ENCODE measurements at places on chromosomes 12 and 14. TPM values are rescaled to one million over a fixed set of nuclear protein-coding genes. Genes with fewer than 3 reads are reported as not detected.

DNA sequence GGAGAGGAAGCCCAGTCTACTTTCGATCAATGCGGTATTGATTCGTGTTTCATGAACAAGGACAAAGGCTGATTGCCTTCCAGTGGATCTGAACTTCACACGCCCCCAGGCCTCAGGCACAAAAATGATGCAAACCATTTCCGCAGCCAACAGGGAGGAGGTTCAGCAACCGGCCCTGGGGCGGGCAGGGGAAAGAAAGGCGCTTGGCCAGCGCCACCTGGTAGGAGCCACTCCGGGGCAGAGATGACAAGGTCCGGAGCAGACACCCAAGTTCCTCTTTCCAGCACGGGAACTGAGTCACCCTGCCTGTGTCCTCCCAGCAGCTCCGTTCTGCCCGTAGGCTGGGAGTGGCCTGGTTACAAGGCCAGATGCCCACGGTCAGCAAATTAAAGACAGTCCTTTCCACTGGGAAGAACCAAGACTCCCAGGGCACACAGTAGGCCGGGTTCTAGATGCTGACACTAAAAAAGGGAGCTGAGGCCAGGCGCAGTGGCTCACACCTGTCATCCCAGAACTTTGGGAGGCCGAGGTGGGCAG lies 136.3 kb downstream of the SCARB1 start:
- no peak for DNase-seq

DNA sequence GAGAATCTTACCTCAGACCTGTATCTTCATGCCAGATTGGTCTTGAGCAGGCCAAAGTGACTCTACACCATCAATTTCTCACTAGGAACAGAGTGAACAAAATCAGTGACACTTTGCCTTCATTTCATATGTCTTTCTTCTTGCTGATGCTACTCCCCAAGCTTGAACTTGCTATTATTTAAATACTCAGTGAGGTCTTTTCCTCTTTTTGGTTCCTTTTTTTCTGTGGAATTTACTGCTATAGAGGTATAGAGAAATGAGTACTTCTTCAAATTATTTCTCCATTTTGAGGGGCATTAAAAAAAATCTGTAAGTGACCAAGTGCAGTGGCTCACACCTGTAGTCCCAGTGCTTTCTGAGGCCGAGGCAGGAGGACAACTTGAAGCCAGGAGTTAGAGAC lies at the start of gene GPR33:
Gene GPR33, minus strand, starts transcription at position 154 of the 400 bp plus-strand sequence. CDS start 4,074 bp downstream, outside the sequence.
- DNase-seq = no peak

The CLEC2D gene
- total RNA-seq = 219 TPM

DNA sequence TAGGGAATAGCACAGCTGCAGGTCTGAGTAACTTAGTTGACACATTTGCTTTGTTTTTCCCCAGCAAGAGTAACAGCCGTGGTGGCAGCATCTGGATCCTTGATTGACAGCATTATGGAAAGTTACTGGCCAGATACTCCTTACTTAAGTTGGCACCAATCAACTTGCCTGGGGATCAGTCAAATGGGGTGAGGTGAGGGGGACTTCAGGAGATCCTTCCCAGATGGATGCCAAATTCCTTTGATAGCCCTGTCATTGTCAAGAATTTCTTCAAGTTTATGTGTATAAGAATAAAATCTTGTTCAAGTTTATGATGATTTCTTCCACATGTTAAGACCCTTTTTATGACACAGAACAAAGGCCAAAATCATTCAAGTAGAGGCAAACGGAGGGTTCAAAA lies 618.4 kb downstream of the SLC6A15 start:
- no peak for DNase-seq

GRCh38 chr12:114693532-114693931 lies 9.6 kb upstream of the TBX3 start:
- DNase-seq = no peak

DNA sequence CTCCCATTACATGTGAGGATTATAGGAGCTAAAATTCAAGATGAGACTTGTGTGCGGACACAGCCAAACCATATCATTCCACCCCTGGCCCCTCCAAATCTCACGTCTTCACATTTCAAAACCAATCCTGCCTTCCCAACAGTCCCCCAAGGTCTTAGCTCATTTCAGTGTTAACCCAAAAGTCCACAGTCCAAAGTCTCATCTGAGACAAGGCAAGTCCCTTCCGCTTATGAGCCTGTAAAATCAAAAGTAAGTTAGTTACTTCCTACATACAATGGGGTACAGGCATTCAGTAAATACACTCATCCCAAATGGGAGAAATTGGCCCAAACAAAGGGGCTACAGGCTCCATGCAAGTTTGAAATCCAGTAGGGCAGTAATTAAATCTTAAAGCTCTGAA lies 76.1 kb downstream of the CRADD start:
- DNase-seq = no peak

The LRRC10 gene
- not detected for total RNA-seq

DNA sequence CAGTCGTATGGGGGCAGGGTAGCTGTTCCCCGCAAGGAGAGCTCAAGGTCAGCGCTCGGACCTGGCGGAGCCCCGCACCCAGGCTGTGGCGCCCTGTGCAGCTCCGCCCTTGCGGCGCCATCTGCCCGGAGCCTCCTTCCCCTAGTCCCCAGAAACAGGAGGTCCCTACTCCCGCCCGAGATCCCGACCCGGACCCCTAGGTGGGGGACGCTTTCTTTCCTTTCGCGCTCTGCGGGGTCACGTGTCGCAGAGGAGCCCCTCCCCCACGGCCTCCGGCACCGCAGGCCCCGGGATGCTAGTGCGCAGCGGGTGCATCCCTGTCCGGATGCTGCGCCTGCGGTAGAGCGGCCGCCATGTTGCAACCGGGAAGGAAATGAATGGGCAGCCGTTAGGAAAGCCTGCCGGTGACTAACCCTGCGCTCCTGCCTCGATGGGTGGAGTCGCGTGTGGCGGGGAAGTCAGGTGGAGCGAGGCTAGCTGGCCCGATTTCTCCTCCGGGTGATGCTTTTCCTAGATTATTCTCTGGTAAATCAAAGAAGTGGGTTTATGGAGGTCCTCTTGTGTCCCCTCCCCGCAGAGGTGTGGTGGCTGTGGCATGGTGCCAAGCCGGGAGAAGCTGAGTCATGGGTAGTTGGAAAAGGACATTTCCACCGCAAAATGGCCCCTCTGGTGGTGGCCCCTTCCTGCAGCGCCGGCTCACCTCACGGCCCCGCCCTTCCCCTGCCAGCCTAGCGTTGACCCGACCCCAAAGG lies 804 bp downstream of the GAPDH start:
- peak; percentile 81 for DNase-seq

The VRTN gene
- not detected for total RNA-seq

- DNase-seq = no peak
Observed at GRCh38 chr12:43883748-43884147, 47.9 kb downstream of the TMEM117 start.

DNA sequence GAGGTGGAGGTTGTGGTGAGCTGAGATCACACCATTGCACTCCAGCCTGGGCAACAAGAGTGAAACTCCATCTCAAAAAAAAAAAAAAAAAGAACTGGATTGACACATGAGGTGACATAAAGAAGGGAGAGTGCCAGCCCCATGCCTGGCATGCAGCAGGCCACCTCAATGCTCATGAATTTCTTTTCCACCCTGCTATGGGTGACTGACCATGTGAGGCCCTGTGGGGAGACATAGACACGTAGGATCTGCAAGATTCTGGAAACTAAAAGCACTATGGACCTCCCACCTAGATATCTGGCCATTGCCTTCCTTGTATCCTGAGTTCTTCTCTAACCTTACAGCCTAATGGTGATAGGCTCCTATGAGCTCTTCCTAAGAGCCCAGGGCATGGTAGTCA lies 5.6 kb upstream of the ACTN1 start:
- DNase-seq = no peak

The RALGAPA1 gene
- 93.6 TPM for total RNA-seq

The FGF23 gene
- not detected for total RNA-seq

DNA sequence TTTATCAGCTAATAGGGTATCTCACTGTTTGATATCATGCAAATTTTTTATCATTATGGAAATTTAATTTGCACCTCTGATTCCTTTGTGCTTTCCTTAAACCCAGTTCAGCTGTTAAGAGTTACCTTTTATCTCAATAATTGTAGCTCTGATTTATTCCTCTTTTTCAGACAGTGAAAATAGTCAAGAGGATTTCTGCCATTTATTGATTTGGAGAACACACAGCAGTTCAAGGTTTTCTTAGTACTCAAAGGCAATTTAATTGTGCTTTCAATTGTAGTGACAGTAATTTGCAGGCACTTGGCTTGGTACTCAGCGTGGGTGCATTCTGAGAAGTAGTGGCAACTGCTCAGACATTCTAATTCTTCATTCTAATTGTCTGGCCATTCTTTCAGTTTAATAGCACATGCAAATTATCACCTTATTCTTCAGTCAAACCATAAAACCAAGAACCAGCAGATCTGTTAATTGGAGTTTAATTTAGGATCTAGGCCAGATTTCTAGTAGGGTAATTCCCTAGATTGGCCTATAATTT lies 709.3 kb downstream of the RPS29 start:
- no peak for DNase-seq

DNA sequence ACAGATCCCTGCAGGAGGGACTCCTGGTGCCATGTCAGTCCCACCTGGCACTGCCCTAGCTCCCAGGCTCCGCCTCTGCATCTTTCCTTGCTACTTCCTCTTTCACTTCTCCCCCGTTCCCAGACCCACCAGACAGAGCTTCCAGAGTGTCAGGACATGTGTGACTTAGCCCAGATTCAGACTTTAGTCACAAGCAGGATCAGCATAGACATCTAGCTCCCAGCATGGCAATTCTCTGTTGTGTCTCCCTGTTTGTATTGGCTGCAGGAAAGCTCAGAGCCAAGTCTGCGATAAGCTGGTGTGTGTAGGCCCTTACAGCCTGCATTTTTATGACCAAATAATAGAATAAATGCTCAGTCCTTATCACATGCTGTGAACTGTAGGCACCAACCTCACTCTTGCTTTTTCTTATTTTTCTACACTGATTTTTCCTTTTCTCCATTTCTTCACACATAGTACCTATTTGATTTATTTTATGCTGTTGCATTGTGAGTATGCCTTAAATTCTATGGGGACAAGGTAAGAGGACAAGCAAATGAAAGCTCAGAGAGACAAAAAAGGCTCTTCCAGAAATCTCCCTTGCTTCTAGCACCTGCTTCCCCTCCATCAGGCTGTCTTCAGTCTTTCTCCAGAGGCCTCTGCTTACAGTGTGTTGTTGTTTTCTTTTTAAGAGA lies 5.9 kb downstream of the DHRS2 start:
- DNase-seq = no peak

- no peak for DNase-seq
Observed at GRCh38 chr14:81400852-81401251, 728 bp upstream of the STON2 start.

- DNase-seq = no peak
Observed at GRCh38 chr12:26845984-26846383, 13.0 kb upstream of the ITPR2 start.

DNA sequence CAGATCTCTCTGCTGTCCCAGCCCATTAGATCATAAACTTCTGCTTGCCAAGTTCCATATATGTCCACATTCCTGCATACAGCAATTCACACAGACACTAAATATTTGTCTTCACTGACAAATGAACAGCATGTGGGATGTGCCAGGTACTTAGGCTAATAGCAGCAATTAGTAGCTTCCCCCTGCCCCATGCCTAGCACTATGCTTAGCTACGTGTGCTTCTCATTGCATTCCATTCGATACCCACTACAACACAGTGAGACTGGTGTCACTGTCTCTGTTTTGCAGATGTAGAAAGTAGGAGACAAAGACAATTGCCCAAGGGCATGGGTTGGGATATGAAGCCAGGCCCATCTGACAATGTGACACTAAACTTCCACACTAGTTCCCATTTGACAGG lies 308.4 kb downstream of the BCL11B start:
- no peak for DNase-seq

- DNase-seq = no peak
Observed at GRCh38 chr12:9169979-9170634, 38.1 kb downstream of the PZP start.

Measured in CD4-positive, CD25-positive, alpha-beta regulatory T cell (primary cell).